ENCODE measurements at places on chromosomes 6 and 20.
A peak's percentile ranks its signal among the peaks of the same experiment; 100 is the strongest.

DNA sequence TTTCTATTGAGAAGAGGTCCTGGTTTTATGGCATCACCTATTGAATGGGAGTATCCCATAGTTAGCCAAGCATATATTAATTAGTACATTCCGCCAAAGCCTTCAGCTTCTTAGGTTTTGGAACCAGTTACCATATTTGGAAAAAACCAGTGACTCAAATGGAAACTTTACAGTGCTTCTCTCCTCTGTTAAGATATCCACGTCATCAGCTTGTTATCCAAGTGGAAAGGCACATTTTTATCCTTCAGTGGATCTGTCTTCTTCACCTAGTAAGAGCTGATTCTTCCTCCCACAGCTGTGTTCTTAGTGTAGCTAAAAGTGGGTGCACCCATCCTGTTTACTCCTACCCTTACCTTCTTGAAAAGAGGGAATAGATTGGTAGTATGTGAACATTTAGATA lies 34.5 kb downstream of the TPD52L1 start:
- DNase-seq, result no peak

DNA sequence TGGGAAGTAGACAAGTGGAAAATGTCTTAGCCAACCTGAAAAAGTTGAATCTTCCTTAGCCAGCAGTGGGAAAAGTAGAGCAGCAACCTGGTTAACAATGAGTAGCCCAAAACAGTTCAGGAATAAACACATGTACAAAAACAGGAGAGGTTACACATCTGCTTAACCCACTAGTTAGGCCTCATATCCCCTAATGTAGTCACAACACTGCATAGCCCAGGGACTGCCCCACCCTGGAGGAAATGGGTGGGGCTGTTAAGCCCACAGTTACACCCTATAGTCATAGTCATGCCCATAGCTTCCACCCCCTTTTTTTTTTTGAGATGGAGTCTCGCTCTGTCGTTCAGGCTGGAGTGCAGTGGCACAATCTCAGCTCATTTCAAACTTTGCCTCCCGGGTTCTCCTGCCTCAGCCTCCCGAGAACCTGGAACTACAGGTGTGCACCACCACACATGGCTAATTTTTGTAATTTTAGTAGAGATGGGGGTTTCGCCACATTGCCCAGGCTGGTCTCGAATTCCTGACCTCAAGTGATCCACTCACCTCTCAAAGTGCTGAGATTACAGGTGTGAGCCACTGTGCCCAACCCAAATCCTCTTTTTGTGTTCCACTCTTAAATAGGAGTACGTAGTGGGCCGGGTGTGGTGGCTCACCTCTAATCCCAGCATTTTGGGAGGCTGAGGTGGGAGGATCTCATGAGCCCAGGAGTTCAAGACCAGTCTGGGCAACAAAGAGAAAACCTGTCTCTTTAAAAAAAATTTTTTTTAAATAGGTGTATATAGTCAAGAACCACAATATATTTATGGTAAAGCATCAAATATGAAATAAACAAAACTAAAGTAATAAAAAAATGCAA lies 24.5 kb downstream of the ILRUN start:
- DNase-seq, result peak; percentile 68

DNA sequence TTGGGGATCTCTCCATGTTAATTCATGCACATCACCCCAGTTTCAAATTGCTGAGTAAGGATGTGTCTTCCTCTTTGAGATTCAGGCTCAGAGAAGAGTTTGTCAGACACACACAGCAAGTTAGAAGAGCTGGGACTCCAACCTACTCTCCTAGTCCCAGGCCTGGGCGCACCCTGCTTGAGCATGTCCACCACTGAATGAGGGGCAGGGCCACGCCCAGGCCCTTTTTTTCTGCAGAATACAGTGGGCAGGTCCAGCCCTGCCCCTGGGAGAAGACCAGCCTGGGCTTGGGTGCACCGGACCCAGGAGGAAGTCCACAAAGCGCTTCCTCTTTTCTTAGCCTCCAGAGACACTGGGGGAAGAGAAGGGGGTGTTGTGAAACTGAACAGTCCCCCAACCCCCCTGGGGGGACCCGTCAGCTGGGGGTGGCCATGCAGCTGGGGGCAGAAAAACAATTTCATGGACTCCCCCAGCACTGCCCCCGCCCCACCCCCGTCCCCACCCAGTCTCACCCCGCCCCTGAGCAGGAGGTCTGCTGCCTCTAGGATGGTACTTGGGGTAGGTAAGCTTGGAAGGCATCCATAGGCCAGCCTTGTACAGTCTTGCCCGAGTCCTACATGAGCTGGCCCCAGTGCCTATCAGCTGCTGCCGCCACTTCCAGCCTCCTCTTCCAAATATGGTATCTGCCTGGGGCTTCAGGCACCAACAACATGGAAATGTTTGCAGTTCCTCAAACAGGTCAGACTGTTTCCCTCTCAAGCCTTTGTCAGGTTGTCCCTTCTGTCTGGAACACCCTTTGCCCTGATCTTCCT lies 11.7 kb upstream of the HCK start:
- DNase-seq, result peak; percentile 30

- DNase-seq, result no peak
These were observed 129.5 kb downstream of the BTBD9 start for GRCh38 chr6:38510205-38510604.

DNA sequence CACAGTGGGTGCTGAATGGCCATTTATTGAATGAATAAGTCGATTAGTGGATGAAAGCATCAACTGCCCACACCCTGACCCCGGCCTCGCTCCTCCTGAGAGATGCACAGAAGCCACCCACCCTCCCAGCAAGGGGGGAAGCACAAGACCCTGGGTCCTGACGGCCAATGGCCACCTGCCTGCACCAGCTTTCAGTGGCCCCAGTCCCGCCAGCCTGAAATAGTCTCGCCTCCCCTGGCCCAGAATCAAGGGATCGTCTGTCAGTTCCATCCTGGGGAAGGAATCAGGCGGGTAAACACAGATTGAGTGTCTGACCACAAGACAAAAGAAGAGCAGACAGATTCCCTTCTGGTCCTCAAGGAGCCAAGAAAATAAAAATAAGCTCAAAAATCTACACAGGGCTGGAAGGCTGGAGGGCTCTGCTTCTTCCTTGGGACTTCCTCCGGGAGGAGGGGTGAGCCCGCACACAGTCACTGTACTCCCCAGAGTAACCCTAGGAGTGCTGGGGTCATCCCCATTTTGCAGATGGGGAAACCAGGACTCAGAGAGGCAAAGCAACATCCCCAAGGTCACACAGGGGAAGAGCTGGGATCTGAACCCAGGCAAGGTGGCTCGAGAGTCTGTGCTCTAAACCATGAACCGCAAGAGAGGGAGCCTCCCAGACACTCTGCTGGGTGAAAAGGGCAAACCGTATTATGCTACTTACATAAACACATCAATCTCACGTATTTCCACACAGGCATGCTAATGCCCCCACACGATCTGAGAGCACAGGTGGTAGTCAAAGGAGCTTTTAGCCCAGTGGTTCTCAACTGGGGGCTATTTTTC lies 7.8 kb downstream of the PREX1 start:
- no peak for DNase-seq

DNA sequence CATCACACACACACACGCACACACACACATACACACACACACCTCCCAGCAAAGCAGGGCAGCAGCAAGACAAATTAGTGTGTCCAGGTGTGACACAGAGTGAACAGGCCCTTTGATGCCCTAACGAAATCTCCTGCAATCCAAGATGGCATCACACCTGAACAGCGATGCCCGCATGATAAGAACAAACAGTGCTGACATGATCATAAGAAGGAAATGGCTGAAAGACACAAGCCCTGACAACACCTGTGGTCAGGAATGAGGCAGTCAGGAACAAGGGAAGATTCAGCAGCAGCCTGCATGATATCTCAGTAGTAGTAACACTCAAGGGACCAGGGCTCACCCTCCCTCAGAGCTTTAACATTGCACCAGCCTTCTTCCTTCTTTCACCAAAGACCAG lies 156.9 kb downstream of the FAXC start:
- no peak for DNase-seq

DNA sequence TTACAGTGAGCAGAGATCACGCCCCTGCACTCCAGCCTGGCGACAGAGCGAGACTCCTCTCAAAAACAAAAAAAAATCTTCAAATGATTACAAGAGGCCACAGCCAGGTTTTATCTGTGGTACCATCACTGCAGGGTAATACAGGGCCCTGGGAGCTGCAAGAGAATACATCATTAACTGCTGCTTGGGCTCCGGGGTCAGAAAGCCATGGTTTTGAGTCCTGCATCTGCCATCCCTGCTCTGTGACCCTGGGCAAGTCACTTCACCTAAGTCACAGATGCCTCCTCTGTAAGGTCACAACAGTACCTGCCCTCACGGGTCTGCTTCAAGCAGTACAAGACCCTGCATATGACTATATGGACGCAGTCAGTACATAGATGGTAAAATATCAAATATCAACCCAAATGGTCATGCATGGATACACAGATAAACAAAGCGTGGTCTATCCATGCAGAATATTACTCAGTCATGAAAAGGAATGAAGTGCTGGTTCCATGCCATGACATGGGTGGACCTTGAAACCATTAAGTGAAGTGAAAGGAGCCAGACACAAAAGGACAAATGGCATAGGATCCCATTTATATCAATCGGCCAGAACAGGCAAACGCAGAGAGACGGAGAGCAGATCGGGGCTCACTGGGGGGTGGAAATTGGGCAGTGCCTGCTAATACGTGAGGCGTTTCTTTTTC lies 83.6 kb downstream of the NFATC2 start:
- no peak for DNase-seq

GRCh38 chr6:16063580-16063979 lies 65.3 kb upstream of the MYLIP start:
- no peak for DNase-seq

DNA sequence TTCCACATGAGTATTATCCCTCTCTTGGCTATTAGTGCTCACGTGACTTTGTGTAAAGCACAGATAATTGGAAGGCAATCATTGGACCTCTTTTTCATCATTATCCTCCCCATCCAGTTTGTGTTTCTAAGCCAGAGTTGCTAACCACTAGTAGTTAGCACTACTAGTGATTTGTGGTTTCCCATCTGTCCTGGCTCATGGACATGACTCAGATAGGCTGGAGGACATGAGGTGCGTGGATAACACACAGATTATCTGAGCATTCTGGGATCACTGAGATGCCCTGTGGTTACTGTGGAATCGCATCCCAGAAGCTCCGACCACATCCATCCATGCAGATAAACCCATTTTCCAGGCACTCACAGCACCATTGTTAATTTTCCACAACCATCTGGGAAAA lies 123.8 kb upstream of the NAA20 start:
- DNase-seq, result no peak

DNA sequence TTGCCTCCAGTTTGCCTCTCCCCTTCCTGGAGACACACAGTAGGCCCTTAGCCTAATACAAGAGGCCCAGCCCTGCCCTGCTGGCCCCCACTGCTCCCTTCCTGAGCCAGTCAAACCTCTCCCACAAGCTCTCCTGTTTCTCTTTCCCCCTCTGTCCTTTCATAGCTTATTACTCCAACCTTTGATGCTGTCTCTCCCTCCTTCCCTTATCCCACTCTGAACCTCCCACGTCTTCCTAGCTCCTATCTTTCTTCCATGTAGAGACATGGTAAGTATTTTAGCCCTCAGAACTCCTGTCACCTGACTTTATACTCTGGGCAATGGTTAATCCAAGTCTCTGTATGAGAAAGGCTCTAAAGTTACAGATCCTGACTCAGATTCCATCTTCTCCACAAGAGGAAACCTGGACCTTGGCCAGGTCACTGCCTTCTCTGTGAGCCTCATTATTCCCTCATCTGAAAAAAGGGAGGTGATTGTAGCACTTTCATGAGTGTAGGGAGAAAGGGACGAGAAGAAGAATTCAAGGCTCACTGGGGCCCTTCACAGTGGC lies 6.7 kb downstream of the TGIF2 start:
- DNase-seq, result no peak

DNA sequence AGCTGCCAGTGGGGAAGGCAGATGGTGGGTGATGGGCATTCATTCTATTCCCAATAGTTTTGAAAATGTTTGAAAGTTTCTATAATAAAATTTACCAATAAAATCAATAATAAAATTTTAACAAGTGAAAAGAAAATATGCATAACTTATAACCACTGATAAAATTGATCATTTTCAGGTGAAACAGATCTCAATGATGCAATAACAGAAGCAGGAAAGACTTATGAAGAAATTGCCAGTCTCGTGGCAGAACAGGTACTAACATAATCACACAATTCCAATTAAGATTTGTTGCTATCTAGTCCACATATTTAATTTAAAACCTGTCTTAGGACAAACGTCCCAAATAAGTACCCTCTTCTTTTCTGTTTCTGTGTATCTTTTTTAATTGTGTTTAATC lies 45.9 kb upstream of the SYNJ2 start:
- no peak for DNase-seq

DNA sequence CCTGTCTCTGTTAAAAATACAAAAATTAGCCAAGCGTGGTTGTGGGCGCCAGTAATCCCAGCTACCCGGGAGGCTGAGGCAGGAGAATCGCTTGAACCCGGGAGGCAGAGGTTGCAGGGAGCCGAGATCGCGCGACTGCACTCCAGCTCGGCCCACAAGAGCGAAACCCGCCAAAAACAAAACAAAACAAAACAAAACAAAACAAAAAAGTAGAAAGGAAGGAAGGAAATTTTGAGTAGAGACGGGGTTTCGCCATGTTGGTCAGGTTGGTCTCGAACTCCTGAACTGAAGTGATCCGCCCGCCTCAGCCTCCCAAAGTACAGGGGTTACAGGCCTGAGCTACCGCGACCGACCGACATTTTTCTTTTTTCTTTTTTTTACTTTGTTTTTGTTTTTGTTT lies 30.6 kb upstream of the PRSS16 start:
- DNase-seq, result no peak

- DNase-seq, result no peak
These were observed 53.5 kb upstream of the CEP85L start for GRCh38 chr6:118704915-118705314.

DNA sequence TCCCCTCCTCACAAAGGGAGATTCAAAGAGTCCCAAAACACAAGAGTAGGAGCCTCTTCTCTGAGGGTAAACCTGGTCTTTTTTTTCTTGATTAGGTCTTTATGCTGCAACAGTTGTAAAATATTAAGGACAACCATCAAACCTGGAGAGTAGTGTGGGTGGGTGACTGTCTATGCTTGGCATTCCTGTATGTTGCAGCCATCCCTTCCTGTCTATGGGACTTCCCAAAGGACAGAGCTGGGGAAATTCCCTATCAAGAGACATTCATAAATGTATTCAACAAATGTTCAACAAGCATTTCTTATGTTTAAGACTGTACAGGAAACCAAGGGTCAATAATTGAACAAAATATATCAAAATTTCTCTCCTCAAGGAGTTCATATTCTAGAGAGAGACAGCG lies 5.5 kb downstream of the BTN2A2 start:
- DNase-seq, result no peak

DNA sequence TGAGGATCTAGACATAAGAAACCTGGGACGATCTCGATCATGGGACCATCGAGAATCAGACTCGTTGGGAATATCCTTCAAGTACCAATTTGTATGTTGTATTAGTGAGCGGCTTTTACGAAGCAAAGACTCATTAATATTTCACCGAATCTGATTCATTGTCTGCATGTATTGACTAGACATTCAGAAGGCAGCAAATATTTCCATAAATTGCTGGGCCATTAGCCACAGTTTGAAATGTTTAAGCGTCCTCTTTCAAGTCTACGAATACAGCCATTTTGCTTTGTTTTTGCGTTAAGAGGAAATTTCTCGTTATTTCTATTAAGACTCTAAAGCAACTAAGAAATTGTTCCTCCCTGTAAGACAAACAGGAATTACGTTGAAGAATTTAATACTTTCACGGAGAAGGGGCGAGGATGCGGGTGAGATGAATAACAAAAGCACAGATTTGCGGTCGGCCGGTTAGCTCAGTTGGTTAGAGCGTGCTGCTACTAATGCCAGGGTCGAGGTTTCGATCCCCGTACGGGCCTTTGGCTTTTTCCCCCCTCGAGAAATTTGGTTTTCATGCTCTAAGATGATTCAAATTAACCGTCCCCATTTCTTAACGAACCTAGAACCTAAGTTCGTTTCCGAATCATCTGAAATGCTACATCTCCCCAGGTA lies 18.5 kb downstream of the POM121L2 start:
- DNase-seq, result no peak

Measured in transverse colon (tissue), 4 donors.